ENCODE measurements at places on chromosomes 7 and 10. TPM values are rescaled to one million over a fixed set of nuclear protein-coding genes. Genes with fewer than 3 reads are reported as not detected.

GRCh38 chr7:33559324-33559710, 346.0 kb upstream of the BMPER start:
- no peaks in the 10 kb centered on the region for H3K36me3 ChIP-seq
- no peaks in the 10 kb centered on the region for H3K27me3 ChIP-seq
- no peak overlapping the region for H3K27ac ChIP-seq
- no peak for DNase-seq
- no peak overlapping the region for H3K4me3 ChIP-seq

DNA sequence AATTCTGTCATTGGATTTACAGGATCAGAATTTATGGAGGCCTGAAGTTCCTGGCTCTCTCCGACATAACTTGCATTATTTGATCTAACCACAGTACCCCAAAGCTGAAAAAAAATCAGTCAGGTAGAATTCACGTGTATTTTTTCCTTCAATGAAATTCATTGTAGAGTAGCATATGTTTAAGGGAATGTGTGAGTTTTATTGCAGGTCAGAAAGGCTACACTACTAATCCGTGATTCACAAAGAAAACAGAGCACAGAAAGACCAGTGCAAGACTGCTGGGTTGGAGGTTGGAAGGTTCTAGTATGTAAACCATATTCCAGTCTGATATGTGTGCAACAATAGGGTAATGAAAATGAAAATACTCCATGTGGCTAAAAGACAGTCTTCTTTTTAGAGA, 247.0 kb upstream of the FERD3L start:
- H3K36me3 ChIP-seq: no peaks in the 10 kb centered on the region
- DNase-seq: peak; percentile 68
- no peaks in the 10 kb centered on the region for H3K27me3 ChIP-seq
- no peak overlapping the region for H3K27ac ChIP-seq
- H3K4me3 ChIP-seq: no peak overlapping the region
- peaks cover 26% of the 10 kb centered on the region for H3K4me1 ChIP-seq

GRCh38 chr7:73992101-73992562, 35.8 kb upstream of the ELN start:
- no peak overlapping the region for H3K4me3 ChIP-seq
- DNase-seq: peak; percentile 50
- H3K27ac ChIP-seq: peak overlapping the region; percentile 82

DNA sequence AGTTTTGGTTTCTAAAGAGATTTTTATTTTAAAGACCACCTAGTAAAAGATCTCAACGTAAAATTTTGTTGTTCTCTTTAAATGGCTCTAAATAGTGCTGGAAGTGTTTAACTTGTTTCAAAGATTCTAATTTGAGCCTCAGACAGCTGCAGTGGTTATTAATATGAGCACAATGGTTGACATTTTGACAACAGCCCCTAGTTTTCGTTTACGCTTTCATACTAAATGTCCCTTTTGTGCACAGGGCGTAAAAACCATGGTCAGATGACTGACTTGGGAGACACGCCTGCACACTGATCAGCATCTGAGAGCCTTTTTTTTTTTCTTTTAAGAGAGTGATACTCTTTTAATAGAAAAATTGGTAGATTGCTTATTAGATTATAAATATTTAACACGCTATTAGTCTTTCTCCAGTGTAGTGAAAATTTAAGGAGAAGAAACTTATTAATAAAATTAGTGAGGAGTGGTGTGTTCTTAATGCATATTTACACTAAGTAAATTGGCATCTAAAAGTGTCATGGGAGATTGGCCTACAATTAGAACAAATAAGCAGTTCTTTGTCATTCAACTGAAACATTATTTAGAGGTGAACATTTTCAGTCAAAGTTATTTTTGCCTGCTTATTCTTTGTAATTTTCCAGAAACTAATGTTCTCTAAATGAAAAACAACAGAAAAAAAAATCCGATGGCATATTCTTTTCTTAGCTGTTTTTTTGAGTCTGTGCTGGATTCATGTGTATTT, 182.8 kb upstream of the PHYHIPL start:
- H3K4me3 ChIP-seq: no peak overlapping the region
- H3K36me3 ChIP-seq: no peaks in the 10 kb centered on the region
- peaks cover 15% of the 10 kb centered on the region for H3K27me3 ChIP-seq
- DNase-seq: no peak
- no peak overlapping the region for H3K27ac ChIP-seq
- no peaks in the 10 kb centered on the region for H3K4me1 ChIP-seq

DNA sequence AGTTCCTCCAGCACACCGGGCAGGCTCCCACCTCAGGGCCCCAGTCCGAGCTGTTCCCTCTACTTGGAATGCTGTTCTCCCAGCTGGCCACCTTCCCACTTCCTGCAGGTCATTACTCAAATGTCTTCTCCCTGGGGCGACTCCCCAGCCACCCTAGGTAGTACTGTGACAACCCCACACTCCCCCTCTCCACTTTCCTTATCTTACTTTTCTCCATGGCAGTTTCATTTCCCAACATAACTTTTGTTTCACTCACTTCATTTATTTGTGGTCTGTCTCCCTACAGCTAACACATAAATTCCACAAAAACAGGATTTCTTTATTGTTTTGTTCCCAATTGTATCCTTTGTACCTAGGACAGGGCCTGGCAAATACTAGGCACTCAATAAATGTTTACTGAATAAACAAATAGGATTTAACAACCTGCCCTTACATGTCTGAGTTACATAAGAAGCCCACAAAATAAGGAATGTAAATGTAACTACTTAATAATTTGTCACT, 76.5 kb downstream of the JAZF1 start:
- no peaks in the 10 kb centered on the region for H3K27me3 ChIP-seq
- H3K27ac ChIP-seq: peak overlapping the region; percentile 37
- DNase-seq: no peak

GRCh38 chr10:21515361-21516241, 9.9 kb downstream of the SKIDA1 start:
- no peaks in the 10 kb centered on the region for H3K36me3 ChIP-seq
- no peaks in the 10 kb centered on the region for H3K27me3 ChIP-seq
- no peak for DNase-seq
- peak overlapping the region; percentile 90 for H3K4me3 ChIP-seq

GRCh38 chr7:28729281-28729680, 228.8 kb downstream of the TRIL start:
- H3K27me3 ChIP-seq: peaks cover 1% of the 10 kb centered on the region
- no peaks in the 10 kb centered on the region for H3K36me3 ChIP-seq
- no peak overlapping the region for H3K4me3 ChIP-seq
- no peak for DNase-seq

GRCh38 chr10:132648072-132648850, 110.7 kb downstream of the INPP5A start:
- H3K4me1 ChIP-seq: no peaks in the 10 kb centered on the region
- no peak for DNase-seq
- H3K36me3 ChIP-seq: no peaks in the 10 kb centered on the region
- H3K4me3 ChIP-seq: no peak overlapping the region

Gene ITIH5
- not detected for total RNA-seq

Gene ARHGEF35
- 0.16 TPM for total RNA-seq

Gene GFRA1
- 17.4 TPM for total RNA-seq

Gene OR6V1
- total RNA-seq: not detected

Gene STARD3NL
- total RNA-seq: 54.2 TPM

Gene ZNF727
- not detected for total RNA-seq

Measured in HFFc6 (cell line).